ENCODE measurements at places on chromosomes 6 and 20.

DNA sequence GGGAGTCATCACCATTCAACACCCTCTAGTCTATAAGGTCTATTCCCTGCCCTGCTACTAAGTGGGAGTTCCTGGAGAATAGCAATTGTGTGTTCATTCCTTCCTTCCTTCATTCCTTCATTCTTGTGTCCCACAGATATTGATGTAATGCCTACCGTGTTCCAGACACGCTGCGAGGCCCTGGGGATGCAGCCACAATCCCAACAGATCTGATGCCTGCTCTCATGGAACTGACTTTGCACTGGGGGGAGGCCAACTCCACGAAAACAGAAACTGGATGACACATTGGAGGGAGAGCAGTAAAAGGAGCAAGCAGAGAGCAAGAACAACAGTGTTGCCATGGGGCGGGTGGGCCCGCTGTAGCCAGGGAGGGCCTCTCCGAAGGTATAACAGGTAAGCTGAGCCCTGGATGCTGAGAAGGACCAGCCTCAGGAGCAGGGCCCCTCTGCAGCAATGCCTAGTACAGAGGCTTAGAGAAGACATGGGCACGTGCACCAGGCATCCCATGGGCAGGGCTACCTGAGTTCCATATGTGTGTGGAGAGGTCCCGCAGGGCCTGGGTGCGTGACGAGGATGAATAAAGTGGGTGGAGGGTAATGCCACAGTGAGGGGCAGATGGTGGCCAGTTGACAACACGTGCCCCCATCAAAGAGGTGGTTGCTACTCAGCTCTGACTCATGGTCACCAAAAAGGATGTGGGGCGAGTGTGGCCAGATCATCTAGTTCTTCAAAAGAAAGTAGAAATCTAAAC, 173.9 kb downstream of the NFATC2 start:
- DNase-seq, result no peak

GRCh38 chr6:167030222-167031072, 31.2 kb downstream of the CEP43 start:
- no peak for DNase-seq

GRCh38 chr6:17710331-17710730, 3.6 kb upstream of the NUP153 start:
- DNase-seq, result no peak

DNA sequence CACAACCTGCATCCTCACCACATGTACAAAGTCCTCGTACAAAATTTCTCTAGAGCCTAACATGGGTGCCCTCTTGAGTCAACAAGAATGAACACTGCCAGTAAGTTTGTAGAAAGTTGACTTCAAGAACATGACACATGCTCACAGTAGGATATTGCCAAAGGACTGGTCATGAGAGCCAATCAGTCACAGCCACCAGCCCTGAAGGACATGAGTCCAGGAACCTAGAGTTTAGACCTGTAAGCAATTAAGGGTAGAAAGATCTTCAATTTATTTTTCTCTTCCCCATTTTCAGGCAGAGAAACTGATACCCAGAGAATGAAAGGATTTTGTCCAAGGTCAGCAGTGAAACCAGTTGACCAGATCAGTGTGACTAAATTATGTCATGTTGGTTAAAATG, 96.1 kb downstream of the MAFB start:
- no peak for DNase-seq

DNA sequence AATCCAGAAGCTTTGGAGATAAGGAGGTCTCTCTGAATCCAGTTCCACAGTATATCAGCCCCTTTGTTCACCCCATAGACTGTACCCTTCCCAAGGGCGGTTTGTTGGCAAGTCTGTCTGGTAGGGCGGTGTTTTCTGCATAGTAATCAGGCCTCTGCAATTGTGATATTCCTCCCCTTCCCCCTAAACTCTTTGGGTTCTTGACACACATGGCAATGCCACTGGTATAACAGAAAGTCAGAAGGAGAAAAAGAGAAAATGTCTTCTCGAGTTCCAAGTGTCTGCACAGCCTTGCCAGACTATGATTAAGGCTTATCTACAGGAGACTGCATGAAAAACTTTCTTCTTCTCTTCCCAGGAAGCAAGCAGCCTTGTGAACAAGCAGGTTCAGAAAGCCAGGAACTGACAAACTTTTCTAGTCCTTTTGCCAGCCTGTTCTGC, 45.6 kb downstream of the FOXO3 start:
- DNase-seq, result no peak

GRCh38 chr6:149320796-149321195, 3.3 kb downstream of the TAB2 start:
- DNase-seq, result no peak

- DNase-seq, result peak; percentile 68
Measured at GRCh38 chr20:32509639-32510066, 75.5 kb downstream of the NOL4L start.

DNA sequence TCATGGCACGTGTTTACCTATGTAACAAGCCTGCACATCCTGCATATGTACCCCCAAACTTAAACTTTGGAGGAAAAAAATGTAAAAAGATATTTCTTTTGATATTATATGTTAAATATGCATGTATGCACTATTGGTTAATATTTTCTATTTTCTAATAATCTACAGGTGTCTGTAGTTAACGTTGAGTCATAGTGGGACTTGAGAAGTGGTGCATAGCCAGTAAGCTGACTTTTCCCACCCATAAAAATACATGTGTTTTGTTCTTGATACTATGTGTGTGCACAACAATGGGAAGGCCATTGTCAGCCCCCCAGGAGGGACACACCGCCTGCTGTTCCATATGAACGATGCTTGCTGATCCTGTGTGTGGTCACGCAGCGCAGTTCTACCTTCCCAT, 49.1 kb downstream of the FAM120B start:
- no peak for DNase-seq

DNA sequence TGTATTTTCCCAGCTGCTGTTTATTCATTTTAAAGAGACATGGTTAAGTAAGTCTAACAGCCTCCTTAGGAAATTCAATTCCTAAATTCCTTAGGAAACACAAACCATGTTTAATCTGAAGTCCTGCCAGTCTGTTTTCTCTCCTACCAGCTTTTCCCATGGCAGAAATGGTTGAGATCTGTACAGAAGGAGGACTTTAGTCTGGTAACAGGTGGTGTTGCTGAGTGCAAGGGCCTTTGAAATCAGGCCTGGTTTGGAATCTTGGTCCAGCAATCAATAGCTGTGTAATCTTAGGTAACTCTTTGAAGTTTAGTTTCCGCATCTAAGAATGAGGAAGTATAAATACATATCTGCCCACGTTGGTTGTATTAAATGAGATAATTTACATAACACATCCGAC, 232.5 kb downstream of the LAMA2 start:
- DNase-seq, result no peak
